ENCODE measurements at places on chromosomes 2 and 18.

DNA sequence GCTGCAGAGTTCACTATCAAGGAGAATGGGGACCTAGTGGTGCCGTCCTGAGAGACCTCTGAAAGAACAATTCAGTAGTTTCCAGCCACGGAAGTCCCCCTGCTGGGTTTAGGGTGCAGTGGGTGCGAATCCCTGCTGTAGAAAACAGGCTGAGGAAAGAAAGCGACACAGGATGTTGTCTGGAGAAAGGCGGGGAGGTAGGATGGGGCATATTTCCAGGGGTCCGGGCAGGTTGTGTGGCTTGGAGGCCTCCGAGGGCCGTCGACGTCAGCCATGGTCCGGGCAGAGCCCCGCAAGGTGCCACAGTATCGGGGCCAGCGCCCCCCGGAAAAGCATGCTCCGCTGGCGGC, 807 bp upstream of the CREB1 start:
- DNase-seq = peak; percentile 75

DNA sequence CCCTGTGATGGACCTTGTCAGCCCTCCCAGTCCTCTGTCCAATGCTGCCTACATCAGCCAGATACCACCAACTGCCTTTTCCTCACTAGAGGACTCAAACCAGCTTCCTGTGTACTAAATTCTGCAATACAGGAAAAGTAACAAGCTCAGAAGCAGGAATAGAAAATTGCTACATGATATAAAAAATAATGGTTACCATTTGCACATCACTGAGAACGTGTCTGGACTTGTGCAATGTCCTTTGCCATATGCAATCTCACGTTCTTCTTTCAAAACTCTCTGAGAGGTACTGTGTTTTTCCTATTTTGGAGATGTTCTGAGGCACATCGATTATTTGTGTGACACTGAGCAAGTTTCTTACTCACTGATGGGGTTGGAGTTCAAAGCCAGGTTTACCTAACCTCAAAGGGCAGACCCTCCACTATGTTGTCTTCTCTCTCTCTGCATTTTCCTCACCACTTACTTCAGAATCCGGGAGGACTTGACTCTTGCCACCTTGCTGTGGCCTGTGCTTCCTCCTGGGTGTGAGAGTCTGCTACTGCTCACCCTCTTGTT, 12.1 kb downstream of the UPP2 start:
- DNase-seq = no peak

- DNase-seq = peak; percentile 63
These were observed 86.0 kb downstream of the RBMS1 start for GRCh38 chr2:160407393-160408172.

- no peak for DNase-seq
These were observed 334.1 kb downstream of the GBX2 start for GRCh38 chr2:235833971-235834620.

- DNase-seq = no peak
These were observed 111.5 kb upstream of the LDLRAD4 start for GRCh38 chr18:13107074-13107473.

GRCh38 chr2:237591141-237591881, 777 bp upstream of the RAB17 start:
- DNase-seq = no peak

- no peak for DNase-seq
These were observed 75.8 kb downstream of the CLHC1 start for GRCh38 chr2:55156326-55156725.

GRCh38 chr2:234444893-234445292, 52.0 kb downstream of the ARL4C start:
- DNase-seq = peak; percentile 61

- no peak for DNase-seq
These were observed 192.5 kb upstream of the FOSL2 start for GRCh38 chr2:28199995-28200679.

DNA sequence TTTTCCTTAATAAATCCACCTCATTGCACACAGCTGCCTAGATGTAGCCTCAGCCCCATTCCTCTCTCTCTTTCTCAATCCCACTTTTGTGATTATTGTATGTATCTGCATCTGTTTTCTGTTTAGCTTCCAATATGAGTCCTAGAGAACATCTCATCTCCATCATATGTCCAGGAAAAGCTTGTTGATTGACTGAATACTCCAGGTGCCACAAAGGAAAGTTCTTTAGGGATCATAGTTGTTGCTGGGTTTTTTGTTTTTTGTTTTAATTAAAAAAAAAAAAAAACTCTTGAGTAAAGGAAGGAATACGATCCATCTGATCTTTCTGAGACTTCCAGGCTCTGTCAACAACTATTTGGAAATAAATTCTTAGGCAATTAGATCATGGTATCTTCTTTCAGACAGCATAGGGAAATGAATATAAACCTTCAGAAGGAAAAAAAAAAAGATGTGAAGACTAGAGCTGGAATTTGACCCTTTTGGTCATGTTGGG, 42.5 kb downstream of the KIAA2012 start:
- DNase-seq = no peak

- no peak for DNase-seq
These were observed 36.4 kb downstream of the TACR1 start for GRCh38 chr2:75162897-75163296.

DNA sequence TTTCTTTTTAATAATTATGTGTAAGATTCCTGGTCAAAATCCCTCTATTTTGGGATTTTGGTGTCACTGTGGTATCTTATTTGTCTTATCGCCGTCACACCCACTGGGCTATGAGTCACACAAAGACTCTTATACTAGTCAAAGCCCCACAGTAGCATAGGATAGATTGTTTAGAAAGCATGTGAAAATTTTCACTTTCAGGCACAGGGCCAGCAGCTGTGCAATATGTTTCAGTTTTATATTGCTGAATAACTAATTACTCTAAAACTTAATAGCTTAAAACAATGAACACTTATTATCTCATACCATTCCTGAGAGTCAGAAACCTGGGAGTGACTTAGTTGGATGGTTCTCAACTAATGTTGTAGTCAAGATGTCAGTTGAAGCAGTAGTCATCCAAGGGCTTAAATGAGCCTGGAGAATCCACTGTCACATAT, 24.0 kb downstream of the CFAP210 start:
- DNase-seq = no peak

DNA sequence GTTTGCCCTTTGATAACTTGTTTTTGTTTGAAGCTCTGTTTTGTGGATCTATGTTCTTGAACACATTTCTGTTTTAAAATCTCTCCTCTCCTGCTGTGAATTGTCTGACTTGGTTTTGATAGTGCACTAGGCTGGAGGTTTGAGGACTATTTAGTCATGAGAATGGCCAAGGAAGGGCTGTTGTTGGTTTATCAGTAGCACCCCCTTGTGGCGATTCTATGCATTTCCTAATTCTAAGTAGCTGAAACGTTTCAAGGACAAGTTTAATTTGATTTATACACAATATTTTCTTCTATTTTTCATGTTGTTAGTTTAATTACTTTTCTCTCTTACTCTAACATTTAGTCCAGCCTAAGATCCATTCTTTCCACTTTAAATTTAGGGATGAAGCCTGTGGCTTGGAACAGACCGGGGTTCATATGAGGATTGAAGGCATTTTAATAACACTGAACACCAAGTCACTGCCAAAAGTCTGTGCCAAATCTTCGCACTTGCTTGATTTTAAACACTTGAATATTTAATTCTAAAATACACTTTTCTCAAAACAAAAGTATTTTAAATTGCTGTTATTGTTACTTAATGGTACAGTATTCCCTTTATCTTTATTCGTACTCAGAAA, 166.0 kb downstream of the SOCS6 start:
- peak; percentile 16 for DNase-seq

DNA sequence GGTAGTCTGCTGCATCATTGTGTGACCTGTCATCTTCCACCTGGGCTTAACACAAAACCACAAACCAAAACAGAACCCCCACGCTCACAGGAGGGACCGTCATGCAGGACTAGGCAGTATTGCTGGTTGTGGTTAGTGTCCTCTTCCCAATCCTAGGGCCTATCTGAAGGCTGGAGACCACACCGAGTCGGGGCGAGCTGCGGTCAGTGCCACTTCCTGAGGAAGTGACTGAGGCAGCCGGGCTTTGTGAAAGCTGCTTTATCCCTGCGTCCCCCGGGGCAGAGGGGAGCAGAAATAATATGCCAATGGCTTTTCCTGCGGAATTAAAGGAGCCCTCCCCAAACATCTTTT, 22.9 kb downstream of the ZNF532 start:
- no peak for DNase-seq

GRCh38 chr2:127155947-127156346, 49.0 kb upstream of the BIN1 start:
- DNase-seq = no peak

GRCh38 chr18:34834897-34835296, 124.8 kb downstream of the DTNA start:
- DNase-seq = no peak

GRCh38 chr2:194745557-194746146, 911.4 kb upstream of the SLC39A10 start:
- DNase-seq = no peak

GRCh38 chr2:201513271-201513670, 61.7 kb downstream of the STRADB start:
- DNase-seq = no peak

DNA sequence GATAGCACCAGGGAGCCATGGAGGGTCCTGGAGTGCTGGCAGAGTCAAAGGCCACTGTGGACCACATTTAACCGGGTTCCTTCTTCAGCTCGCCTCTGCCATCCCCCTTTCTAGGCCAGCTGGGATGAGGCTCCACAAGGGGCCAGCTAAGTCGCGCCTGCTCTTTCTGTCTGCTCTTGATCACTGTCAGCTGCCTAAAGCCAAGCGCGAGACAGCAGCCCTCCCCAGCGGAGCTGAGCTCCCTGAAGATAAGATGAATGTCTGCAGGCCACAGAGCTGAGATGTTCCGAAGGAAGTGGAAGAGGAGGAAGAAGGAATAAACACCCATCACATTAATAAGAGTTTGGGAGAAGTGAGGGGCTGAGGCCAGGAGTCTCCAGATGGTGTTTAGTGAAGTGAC, 99.6 kb downstream of the CELF4 start:
- no peak for DNase-seq

DNA sequence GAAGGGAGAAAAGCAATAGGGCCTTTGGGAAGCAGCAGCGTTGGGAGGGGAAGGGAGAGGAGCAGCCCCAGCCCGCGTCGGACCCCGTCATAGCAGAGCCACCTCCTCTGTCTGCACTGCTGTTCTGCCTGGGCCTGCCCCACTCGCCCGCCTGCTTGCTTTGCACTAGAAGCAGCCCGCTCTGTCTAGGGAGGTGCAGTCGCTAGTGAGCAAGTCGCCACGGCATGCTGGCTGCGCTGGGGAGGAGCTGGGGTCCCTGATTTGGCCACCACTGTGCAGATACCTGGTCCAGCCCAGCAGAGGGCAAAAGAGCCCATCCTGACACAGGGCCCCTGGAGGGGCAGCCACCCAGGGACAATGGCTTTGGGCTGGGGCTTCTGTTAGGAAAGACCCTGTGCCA, 8.0 kb upstream of the TMEM214 start:
- no peak for DNase-seq

GRCh38 chr2:126793885-126794613, 104.6 kb upstream of the TEX51 start:
- DNase-seq = no peak

GRCh38 chr2:136117391-136117841, 533 bp downstream of the CXCR4 start:
- DNase-seq = no peak

DNA sequence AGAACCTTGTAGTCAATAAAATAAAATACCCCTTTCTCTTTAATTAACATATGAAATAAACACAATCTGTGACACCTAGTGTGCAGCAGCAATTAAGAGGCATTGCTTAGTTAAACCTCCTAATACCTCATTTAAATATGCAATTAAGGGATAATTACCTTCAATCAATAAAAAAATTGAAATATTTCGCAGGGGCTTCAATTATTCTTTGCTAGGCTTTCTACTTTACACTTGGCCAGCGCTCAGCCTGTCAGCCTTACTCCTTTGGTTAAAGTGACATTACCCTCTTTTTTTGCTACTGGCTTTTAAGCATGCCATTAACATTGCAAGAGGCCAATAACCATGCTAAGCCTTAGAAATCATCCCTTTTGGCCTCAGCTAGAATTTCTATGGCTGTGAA, 327.5 kb upstream of the ZNF521 start:
- no peak for DNase-seq

- DNase-seq = no peak
These were observed 105.6 kb upstream of the FSHR start for GRCh38 chr2:49259926-49260325.

DNA sequence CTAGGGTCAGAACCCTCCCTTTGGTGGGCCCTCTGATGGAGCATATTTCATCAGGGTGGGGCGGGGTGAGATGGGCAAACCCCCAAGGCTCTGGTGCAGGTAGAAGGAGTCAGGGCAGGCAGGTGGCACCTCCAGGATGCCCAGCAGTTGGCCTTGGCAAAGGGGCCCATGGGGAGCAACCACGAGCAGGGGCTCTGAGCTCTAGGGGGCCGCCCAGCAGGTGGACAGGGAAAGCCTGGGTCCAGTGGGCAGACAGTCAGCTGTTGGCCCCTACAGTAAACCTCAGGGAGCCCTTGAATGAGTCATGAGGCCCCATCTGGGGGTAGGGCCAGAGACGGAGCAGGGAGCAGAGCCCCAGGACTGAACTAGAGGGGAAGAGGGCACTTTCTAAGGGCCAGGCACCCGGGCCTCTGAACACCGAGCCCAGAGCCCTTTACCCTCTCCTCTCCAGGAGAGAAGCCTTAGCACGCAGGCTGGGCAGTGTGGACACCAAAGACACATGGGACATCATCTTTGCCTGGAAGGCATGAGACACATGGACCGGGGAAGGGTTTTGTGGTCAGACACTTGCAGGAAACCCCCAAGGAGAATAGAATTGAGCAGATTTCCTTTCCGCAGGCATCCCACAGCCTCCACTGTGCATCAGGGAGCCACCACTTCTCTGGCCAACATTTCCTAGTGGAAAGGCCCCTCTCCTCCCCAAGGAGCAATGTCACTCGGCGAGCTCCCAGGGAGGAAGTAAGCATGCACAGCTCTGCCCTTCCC, 257.3 kb downstream of the GLI2 start:
- no peak for DNase-seq

DNA sequence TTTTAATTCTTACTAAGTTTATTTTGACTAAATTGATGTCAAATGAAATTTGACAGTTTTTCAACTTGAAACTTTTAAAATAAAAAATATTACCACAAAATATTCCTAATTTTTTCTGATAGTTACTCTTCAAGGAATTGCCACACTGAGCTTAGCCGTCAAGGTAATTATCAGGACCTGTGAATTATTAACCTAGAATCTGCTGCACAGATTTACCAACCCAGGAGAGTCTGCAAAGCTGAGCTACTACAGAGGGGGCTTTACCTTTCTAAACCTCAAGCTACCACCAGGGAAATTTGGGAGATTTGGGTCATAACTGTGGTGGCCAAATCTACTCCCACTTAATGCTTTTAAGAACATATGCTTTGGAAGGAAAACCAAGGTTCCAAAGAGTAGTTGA, 324.6 kb downstream of the CCDC178 start:
- DNase-seq = no peak

DNA sequence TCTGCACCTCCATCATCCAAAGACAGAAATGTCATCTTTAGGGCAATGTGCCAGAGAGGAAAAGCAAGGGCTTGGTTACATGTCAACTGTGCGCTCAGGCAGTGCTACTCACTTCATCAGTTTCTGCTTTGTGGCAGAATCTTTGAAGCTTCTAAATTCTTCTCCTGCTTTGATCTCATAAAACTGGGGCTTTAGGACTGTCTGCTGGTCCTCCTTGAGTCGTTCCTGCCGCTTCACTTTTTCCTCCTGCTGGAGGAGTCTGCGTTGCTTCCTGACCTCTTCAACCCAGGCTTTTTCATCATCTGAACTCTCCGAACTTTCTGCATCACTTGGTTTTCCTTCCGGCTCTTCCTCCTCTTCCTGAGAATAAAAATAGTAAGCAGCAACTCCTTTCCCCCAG, 100.8 kb downstream of the NOL10 start:
- no peak for DNase-seq

GRCh38 chr2:102172745-102173144, 14.1 kb upstream of the IL1RL2 start:
- DNase-seq = no peak

Measured in central memory CD4-positive, alpha-beta T cell (primary cell).